DMS153 (cell line): ENCODE measurements at places on chromosomes 7 and 10.

GRCh38 chr10:99368646-99369045, 39.5 kb downstream of the CNNM1 start:
- no peak for DNase-seq

DNA sequence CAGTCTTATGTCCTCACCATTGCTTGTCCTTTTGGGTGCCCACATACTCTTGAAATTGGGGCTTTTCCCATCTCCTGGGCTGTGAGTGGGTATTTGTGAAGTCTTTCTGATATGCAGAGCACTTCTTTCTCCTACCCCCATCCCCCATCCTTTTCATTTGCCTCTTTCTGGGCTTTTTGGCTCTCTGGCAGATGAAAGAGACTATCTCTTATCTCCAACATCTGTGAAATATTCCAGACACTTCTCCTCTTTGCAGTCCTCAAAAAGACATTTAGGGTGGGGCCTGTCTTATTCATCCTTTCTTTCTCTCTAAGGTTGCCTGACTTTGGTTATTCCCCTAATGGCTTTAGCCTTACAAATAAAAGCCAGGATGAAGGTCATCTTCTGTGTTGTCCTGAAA, 462.2 kb upstream of the MKI67 start:
- DNase-seq: no peak

DNA sequence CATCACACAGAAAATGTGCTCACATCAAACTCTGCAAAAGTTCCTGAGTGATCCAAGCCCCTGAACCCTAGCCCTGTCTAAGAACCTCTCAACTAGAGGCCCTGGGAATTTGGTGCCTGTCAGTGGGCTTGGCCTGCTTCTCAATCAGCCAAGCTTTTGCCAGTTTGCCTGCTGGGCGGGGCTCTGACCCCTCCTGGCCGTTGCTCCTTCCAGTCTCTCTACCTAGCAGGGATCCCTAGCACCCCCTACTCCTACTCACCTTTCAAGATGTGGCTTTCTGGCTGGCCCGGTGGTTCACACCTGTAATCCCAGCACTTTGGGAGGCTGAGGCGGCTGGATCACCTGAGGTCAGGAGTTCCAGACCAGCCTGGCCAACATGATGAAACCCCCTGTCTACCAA, 2.1 kb downstream of the KLRG2 start:
- DNase-seq: no peak

DNA sequence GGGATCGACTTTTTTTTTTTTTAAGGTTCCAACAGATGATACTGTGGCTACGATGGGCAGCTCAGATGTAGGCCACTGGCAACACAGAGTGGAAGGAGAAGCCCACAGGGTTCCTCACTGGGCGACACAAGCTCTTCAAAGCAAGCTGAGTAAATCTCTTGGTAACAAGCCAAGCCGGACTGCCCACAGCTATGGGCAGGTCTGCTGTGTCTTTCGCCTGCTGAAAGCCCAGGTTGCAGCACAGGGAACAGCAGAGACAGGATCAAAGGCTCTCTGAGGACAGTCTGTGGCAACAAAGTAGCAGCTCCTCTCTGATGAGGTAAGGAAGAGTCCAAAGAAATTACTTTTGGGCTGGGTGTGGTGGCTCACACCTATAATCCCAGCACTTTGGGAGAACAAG, 83.6 kb downstream of the KCNMA1 start:
- no peak for DNase-seq

DNA sequence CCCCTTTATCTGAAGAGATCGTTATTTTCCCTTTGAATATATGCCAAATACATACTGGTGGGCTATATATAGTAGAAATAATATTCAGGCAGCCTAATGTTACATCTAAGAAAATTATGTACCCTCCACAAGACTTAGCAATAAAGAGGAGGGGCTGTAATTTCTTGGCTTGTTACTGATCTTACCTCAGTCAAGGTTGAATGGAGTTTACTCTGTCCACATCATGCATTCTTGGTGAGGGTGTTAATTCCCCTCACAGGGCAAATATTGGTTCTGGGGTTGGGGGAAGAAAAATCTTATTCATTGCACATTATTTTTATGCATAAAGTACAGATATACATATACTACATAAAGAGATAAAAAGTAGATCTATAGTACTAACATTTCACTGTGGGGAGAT, 145.8 kb upstream of the ANK3 start:
- DNase-seq: no peak

- DNase-seq: no peak
These were observed 38.7 kb upstream of the ZNF32 start for GRCh38 chr10:43687373-43687772.

DNA sequence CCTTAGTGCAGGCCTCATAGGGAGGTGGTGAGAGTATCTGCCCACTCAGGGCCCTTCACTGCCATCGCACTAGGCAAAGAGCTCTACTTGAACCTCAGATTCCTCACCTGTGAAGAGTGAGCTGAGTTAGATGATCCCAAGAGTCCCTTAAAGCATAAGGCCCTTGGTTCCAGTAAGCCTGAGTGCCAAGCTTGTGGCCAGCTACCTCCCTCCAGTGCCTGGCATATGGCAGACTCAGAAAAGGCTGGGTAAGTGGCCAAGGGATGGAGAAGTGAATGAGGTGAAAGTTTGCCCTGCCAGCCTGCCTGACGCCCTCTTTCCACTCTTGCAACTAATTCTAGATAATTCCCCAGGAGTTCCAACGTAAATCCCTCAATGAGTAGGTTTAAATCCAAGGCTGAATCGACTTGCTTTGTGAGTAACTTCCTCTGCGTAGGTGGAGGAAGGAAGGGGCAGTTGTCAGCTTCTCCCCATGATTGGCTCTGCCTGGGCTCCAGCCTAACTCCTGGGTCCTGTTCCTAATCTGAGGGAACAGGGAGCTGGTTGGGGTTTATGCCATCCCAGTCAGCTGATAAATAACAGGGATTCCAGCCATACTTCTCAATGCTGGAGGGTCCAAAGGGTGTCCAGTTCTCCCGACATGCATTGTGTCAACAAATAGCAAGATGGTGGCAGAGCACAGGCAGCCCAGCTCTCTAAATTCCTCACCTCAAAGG, 14.2 kb downstream of the DUSP5 start:
- DNase-seq: no peak

GRCh38 chr10:228366-228765, 93.1 kb downstream of the ZMYND11 start:
- no peak for DNase-seq

DNA sequence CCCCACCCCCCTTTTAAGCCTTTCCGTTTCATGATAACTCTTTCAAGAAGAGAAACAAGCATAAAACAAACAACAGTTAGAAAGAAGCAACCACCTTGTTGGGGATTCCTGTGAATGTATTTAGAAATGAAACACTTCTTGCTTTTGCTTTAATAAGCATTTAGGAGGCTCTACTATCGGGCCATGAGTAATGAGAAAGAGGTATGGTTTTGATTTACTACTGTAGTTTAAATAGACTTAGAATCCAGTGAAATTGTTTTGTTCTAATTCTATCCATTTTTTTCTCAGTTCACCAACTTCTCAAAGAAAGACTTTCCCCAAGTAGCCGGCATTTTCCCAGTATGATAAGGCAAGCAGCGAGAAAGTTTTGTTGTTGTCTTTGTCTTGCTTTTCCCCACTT, 168.7 kb upstream of the HABP2 start:
- DNase-seq: no peak
